ENCODE measurements at places on chromosomes 2 and 18.
A peak's percentile ranks its signal among the peaks of the same experiment; 100 is the strongest.

DNA sequence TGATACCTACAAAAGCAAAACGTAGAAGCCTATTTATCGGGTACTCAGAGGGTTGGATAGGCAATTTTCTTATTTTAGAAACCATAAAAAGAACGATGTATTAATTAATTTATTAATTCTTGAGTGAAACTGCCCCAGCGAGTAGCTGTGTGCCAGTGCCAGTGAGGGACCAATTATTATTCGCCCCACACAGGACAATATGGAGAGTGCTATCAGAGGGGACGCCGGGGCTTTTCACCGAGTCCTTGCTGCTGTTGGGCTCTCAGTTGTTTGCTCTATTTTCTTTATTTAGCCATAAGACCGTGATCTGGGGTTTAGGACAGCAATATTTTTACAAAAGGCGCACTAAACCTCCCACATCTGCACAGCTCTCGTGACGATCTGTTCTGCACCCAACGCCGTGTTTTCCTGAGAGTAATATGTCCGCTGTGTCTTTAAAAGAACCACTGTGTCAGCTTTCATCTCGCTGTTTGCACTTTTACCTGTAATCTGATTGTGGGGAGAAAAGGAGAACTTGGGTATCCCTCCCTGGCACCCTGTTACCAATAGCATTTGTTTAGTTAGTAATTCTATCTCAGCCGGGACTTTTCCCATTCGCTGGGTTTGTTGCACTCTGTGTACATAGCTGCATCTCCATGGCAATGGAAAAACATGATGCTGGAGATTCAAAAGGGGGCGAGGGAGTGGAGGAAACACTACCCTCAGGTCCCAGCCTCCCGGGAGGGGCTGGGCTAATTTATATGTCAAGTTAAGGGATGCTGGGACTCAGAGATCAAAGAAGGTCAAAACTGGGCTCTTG, 30.1 kb upstream of the ZNF516 start:
- no peak for DNase-seq

- DNase-seq, result no peak
These were observed 227.4 kb downstream of the ATAD2B start for GRCh38 chr2:23699580-23699925.

GRCh38 chr18:13279181-13280069, 60.9 kb downstream of the LDLRAD4 start:
- no peak for DNase-seq

DNA sequence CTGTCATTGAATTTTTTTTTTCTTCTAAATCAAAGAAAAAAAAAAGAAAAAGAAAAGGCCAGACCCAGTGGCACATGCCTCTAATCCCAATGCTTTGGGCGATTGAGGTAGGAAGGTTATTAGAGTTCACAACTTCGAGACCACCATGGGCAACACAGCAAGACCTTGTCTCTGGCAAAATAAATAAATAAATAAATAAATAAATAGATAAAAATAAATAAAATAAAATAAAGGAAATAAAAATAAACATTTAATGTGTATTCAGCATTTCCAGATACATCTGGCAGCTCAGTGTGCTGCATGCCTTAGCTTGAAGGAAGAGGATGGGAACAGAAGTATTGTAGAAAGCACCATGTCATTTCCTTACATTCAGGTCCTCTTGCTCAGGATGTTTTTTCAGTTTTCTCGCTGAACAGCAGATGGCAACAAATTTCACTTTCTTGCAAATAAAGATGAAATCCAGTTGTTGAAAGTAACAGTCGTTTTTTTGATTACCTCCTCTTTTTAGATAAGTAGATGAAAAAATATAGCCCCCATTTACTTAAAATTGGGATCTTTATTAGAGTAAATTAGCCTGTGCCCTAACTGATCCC, 25.7 kb upstream of the FAM178B start:
- peak; percentile 7 for DNase-seq

GRCh38 chr2:156340377-156340776, 7.9 kb upstream of the NR4A2 start:
- DNase-seq, result no peak

DNA sequence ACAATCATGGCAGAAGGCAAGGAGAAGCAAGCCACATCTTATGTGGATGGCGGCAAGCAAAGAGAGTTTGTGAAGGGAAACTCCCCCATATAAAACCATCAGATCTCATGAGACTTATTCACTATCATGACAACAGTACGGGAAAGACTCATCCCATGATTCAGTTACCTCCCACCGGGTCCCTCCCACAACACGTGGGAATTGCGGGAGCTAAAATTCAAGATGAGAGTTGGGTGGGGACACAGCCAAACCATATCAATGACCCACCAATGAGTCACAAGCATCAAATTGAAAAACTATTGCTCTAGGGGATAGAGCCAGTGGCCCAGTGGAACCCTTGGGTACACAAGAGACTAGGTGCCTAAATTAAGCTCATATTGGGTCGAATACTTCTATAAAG, 157.4 kb downstream of the FBXO15 start:
- no peak for DNase-seq

- DNase-seq, result no peak
These were observed 57.1 kb upstream of the CD302 start for GRCh38 chr2:159855143-159855542.

DNA sequence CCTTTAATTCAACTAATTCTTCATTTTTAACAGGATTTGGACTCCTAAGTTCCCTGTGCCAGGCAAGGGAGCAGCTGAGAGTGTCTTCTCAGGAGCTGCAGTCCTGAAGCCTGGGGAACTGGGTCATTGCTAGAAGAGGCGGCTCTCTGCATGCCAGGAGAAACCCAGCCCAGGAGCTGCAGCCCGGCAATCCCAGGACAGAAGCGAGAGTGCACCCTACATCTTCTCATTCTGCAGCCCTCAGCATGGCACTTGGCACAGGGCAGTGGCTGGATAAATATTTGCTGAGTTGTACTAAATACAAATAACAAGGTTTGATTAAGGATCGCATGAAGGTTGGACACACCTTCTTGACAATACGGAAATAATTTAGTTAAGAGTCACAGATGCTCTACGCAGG, 244.9 kb upstream of the PXDN start:
- no peak for DNase-seq

DNA sequence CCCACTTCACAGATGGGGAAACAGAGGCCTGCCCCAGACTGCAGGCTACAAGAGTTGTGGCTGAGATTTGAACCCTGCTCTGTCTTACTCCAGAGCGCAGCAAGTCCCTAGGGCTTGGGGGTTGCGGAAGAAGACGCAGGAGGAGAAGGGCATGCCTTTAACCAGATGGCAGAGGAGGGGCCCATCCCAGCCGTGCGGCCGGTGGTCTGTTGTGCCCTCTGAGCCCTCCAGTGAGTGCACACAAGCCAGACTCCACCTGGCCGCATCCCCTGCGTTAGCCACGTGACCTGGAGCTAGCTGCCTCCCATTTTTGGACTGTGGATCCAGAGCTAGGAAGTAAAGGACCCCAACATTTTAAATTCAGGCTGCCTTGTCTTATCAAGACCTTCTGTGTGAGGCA, 2.8 kb downstream of the KCNIP3 start:
- no peak for DNase-seq

DNA sequence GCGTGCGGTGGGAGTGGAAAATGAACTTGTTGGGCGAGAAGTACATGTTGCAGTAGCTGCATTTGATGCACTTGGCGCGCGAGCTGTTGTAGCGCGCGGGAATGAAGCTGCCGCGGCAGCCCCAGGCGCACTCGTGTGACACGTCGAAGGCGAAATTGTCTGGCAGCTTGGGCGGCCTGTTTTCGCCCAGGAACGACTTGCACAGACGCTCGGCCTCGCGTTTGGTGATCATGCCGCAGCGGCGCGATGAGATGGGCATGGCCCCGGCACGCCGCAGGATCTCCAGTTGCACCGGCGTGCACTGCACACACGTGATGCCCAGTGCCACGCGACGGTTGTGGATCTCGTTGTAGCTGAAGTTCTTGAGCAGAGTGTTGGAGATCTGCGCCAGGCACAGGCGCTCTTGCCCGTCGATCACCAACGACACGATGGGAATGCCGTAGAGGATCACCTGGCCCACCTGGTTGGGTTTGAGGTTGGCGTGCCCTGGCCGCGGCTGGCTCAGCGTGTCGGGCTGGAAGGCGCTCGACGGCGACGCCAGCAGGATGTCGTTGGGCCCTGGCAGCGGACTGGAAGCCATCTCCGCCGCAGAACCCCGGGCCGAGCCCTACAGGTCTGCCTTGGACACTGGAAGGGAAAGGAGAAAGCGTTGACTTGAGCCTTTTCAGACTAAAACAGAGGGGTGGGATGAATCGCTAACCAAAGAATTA, 2.7 kb downstream of the SKOR2 start:
- no peak for DNase-seq

- DNase-seq, result no peak
These were observed 226.7 kb downstream of the NCKAP5 start for GRCh38 chr2:133341575-133341974.

GRCh38 chr2:153575171-153575853, 96.8 kb upstream of the RPRM start:
- peak; percentile 5 for DNase-seq

GRCh38 chr2:124702777-124703176, 677.7 kb downstream of the CNTNAP5 start:
- DNase-seq, result no peak

- DNase-seq, result no peak
These were observed 310.3 kb upstream of the CYP26B1 start for GRCh38 chr2:72457801-72458516.

DNA sequence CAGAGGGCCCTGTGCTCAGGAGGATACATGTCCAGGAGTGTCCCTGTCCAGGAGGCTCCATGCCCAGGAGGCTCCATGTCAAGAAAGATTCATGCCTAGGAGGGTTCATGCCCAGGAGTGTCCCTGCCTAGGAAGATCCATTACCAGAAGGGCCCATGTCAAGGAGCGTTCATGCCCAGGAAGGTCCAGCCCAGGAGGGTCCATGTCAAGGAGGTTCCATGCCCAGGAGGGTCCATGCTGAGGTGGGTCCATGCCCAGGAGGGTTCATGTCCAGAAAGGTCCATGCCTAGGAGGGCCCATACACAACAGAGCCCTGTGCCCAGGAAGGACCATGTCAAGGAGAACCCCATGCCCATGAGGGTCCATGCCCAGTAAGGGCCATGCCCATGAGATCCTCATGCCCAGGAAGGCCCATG, 7.0 kb downstream of the GPR35 start:
- DNase-seq, result no peak

DNA sequence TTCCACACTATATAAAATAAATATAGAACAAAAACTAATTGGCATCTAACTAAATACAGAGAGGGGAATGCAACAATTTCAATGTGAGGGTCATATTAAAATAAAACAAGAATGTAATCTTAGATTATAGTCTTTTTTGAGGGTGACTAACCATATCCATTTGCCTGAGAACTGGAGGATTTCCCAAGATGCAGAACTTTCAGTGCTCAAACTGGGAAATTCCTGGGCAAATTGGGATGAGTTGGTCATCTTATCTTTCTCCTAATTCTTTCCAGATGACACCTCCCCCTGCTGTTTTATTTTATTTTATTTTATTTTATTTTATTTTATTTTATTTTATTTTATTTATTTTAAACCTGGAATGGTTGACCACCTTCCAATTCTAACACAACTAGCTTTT, 846.2 kb downstream of the SLC4A3 start:
- no peak for DNase-seq

DNA sequence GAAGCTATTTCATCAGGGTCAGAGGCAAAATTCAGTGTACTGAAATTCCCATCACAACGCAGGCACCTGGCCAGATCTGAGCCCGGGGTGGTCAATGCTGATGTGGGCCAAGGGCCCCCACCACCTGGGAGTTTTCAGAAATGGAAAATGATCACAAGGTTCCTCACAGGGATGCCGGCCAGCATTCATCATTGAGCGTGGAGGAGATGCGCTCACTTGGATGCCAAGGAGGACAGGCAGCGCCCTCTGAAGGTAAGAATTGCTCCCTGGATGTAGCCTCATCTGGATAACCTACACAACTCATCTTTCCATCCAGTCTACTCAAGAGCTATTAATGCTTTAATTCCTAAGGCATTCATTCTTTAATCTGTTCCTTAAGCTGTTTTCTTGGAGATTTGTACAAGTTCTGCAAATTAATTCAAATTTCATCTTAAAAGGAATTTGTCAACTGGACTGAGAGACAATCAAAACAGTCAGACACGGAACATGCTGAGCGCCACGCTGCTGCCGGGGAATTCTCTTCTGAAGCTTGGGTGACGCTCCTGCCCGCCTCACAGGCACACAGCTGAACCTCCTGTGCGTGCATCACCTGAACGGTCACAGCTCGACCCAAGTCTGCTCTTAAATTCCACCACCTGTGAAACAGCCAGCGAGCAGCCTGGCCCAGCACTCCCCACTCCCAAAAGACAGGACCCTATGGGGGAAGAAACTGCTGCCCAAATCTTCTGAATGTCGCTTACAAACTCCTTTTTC, 206.7 kb downstream of the HDAC4 start:
- no peak for DNase-seq

- DNase-seq, result no peak
These were observed 284.3 kb downstream of the CYP26B1 start for GRCh38 chr2:71863396-71863795.

- DNase-seq, result no peak
These were observed 261.9 kb upstream of the SIX3 start for GRCh38 chr2:44679584-44679983.

- no peak for DNase-seq
These were observed 118.5 kb upstream of the HS6ST1 start for GRCh38 chr2:128437204-128437565.

DNA sequence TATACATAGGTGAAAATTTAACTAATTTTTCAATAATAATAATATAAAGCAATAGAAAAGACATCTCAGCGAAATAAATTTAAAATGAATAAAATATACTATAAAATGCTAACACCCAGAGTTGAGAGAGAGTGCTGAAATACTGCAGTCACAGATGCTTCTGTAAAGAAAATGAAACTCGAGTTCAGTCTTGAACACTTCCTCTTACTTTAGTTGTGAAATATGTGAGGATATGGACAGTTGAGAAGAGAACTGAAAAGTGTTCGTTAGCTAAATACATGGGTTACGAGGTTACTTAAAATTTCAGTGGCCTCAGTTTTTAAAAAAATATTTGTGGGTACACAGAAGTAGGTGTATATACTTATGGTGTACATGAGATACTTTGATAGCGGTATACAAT, 106.8 kb downstream of the DNAH7 start:
- DNase-seq, result no peak

DNA sequence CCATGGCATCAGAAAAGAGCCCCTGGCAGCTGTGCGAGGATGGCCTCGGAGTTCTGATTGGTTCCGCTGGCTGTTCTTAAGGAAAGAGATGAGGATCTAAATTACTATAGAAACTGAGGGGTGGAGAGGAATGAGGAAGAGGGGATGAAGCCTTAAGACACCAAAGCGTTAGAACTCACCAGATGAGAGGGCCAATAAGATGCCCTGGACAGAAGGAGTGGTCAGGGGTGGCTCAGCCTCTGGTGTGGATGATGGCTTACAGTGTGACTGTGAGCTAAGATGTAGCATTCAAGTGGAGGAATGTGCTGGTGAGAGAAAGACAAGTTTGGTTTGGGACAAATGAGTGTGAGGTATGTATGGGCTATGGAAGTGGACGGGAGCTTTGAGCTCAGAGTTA, 97.8 kb downstream of the ZFP36L2 start:
- no peak for DNase-seq

- no peak for DNase-seq
These were observed 553.9 kb downstream of the ZNF804A start for GRCh38 chr2:185152186-185152585.

- no peak for DNase-seq
These were observed 192.8 kb downstream of the PTGR3 start for GRCh38 chr18:75016025-75016717.

Measured in iPS DF 19.7 (cell line).